ENCODE measurements at places on chromosomes 16 and 17. TPM values are rescaled to one million over a fixed set of nuclear protein-coding genes. Genes with fewer than 3 reads are reported as not detected.

- no peak overlapping the region for H3K27ac ChIP-seq
- H3K27me3 ChIP-seq, result peaks cover 11% of the 10 kb centered on the region
- DNase-seq, result no peak
- no peaks in the 10 kb centered on the region for H3K36me3 ChIP-seq
- H3K4me3 ChIP-seq, result no peak overlapping the region
Measured at GRCh38 chr17:18379246-18380146, 1.9 kb downstream of the EVPLL start.

GRCh38 chr17:29682987-29683386 lies 60.3 kb upstream of the CORO6 start:
- no peak for DNase-seq
- H3K27me3 ChIP-seq, result no peaks in the 10 kb centered on the region
- H3K4me3 ChIP-seq, result no peak overlapping the region
- H3K36me3 ChIP-seq, result no peaks in the 10 kb centered on the region

DNA sequence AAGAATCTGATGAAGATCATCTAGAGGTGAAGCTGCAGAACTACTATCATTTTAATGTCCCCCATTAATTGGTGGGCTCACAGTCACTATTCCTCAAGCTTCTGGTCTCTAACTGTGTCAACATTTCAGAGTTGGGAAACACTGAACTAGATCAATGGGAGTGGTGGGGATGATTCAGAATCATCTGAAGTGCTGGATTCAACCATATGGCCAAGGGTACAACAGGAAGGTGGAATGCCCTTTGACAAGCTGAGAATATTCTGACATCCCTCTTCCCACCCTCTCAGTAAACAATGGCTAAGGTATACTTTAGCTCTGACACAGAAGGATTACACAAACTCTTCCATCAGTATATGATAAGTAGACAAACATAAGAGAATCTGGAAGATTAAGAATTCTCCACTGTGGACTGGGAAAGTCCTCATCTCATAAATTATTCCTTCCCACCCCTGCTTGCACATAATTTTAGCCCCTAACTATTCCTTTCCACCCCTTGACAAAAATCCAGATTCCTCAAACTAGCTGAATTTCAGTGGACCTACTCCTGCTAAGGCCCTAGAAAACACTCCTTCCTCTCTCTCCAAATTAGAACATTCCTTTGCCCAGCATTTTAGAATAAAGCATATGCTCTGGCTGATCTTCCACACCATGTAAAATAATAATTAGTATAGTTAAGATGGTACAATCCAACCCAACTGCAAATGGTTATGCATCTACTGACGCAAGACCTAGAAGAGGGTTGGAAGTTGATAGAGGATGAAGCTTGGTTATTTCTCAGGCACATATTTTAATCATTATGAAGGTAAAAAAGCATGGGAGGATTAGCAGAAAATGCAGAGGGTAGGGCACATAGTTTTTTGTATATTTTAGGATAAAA lies 16.3 kb upstream of the RFFL start:
- H3K36me3 ChIP-seq, result no peaks in the 10 kb centered on the region
- H3K4me1 ChIP-seq, result peaks cover 48% of the 10 kb centered on the region
- H3K27me3 ChIP-seq, result no peaks in the 10 kb centered on the region

- no peak for DNase-seq
- peaks cover 10% of the 10 kb centered on the region for H3K36me3 ChIP-seq
- peaks cover 8% of the 10 kb centered on the region for H3K4me1 ChIP-seq
- H3K27me3 ChIP-seq, result peaks cover 66% of the 10 kb centered on the region
Measured at GRCh38 chr17:16515933-16516332, 23.9 kb upstream of the LRRC75A start.

GRCh38 chr16:78128913-78129312 lies 29.5 kb downstream of the WWOX start:
- no peaks in the 10 kb centered on the region for H3K27me3 ChIP-seq
- no peak overlapping the region for H3K4me3 ChIP-seq
- H3K4me1 ChIP-seq, result peaks cover 4% of the 10 kb centered on the region
- H3K36me3 ChIP-seq, result peaks cover 3% of the 10 kb centered on the region
- H3K27ac ChIP-seq, result no peak overlapping the region
- no peak for DNase-seq

GRCh38 chr17:79361221-79361734 lies 249.6 kb downstream of the RBFOX3 start:
- no peak overlapping the region for H3K27ac ChIP-seq
- peaks cover 3% of the 10 kb centered on the region for H3K4me1 ChIP-seq
- no peak overlapping the region for H3K4me3 ChIP-seq
- H3K36me3 ChIP-seq, result peaks cover 4% of the 10 kb centered on the region
- H3K27me3 ChIP-seq, result peaks cover 78% of the 10 kb centered on the region

GRCh38 chr16:9128346-9129342 lies 37.2 kb downstream of the HAPSTR1 start:
- no peaks in the 10 kb centered on the region for H3K36me3 ChIP-seq
- peak overlapping the region; percentile 87 for H3K27ac ChIP-seq
- no peak for DNase-seq
- H3K4me3 ChIP-seq, result peak overlapping the region; percentile 31
- H3K27me3 ChIP-seq, result no peaks in the 10 kb centered on the region
- H3K4me1 ChIP-seq, result peaks cover 36% of the 10 kb centered on the region

KRT39 gene
- total RNA-seq, result not detected

DNA sequence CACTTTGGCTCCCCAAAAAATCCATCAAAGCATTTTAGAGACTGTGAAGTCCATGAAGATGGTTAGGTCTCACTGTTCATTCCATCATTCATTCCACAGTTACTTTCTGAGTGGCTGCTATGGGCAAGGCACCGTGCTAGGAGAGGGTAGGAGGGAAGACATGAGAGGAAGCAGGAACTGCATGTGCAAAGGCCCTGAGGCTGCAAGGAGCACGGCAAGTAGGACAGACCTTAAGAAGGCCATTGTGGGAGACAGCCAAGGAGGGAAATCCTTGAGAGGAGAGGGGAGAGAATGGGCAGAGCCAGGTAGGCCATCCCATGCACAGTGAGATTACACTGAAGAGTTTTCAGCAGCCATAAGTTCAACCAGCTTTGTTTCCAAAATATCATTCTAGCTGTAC lies 196.2 kb upstream of the DYNLRB2 start:
- no peak overlapping the region for H3K4me3 ChIP-seq
- peaks cover 4% of the 10 kb centered on the region for H3K4me1 ChIP-seq
- H3K27me3 ChIP-seq, result peaks cover 23% of the 10 kb centered on the region
- no peak for DNase-seq
- H3K27ac ChIP-seq, result no peak overlapping the region

DNA sequence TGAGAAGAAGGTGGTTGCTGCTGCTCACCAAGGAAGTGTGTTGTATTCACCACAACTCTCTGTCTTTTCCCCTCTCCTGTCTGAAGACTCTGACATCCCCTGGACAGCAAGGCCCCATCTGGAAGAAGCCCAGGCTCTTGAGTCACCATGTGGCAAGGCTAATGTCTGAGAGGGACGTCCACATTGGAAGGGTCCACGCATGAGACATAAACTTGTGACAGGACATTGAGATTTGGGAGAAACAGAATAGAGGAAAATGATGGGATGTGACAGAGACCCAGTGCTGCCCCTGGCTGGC lies 176.5 kb downstream of the IRF8 start:
- no peak for DNase-seq
- no peaks in the 10 kb centered on the region for H3K36me3 ChIP-seq
- H3K4me1 ChIP-seq, result peaks cover 5% of the 10 kb centered on the region
- no peak overlapping the region for H3K27ac ChIP-seq
- H3K4me3 ChIP-seq, result no peak overlapping the region

- no peak overlapping the region for H3K27ac ChIP-seq
- peaks cover 35% of the 10 kb centered on the region for H3K27me3 ChIP-seq
- peaks cover 3% of the 10 kb centered on the region for H3K36me3 ChIP-seq
- H3K4me1 ChIP-seq, result peaks cover 4% of the 10 kb centered on the region
- no peak overlapping the region for H3K4me3 ChIP-seq
Measured at GRCh38 chr17:32279891-32280716, 14.5 kb downstream of the RHBDL3 start.

KCNH4 gene
- 0.45 TPM for total RNA-seq

- peak overlapping the region; percentile 97 for H3K4me3 ChIP-seq
- H3K36me3 ChIP-seq, result peaks cover 2% of the 10 kb centered on the region
- no peak for DNase-seq
Measured at GRCh38 chr16:58126451-58126961, 2.7 kb downstream of the CFAP20 start.

DNA sequence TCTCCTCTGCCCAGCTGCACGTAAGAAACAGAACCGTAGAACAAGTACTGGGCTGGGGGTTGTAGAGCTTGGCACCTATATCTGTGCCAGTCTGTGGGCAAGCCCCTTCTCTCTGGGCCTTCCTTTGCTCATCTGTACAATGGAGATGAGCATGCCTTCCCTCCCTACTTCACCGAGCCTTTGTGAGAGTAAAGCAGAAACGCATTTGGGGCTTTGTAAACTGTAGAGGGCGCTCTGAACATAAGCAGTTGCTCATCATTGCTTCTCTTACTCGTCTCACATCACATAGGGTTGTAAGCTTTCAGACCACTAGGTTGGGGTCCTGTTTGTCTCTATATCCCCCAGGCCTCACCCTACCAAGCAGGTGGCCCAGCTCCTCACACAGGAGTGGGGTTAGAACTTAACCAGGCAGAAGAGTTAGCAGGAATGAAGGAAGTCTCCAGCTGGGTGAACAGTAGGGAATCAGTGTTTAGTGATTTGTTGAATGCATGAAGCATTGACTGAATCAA lies 15.1 kb downstream of the SAMD14 start:
- no peak overlapping the region for H3K27ac ChIP-seq
- no peak overlapping the region for H3K4me3 ChIP-seq
- H3K36me3 ChIP-seq, result peaks cover 2% of the 10 kb centered on the region
- DNase-seq, result no peak

BFAR gene
- total RNA-seq, result 41.6 TPM

GRCh38 chr17:49327835-49328784 lies 33.9 kb downstream of the ZNF652 start:
- H3K27ac ChIP-seq, result peak overlapping the region; percentile 10
- no peaks in the 10 kb centered on the region for H3K27me3 ChIP-seq
- H3K4me3 ChIP-seq, result no peak overlapping the region
- peaks cover 30% of the 10 kb centered on the region for H3K4me1 ChIP-seq
- no peak for DNase-seq

DNA sequence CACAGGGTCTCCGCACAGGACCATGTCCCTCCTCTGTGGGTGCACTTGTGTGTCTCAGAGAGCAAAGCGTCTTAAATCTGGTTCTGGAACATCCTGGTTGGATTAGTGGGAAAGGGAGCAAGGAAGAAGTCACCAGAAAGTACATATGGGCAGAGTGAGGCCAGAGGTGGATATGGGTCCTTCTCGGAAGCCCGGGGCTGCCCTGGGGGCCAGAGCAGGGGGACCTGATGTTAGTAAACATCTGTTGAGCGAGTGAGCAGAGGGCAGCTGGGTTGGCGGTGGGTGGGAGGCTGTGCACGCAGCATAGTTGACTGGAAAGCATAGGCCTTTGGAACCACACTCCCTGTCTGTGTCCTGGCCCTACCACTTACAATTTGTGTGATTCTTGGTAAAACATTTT lies 22.7 kb downstream of the UNC13D start:
- H3K27me3 ChIP-seq, result no peaks in the 10 kb centered on the region
- H3K4me1 ChIP-seq, result peaks cover 25% of the 10 kb centered on the region

- H3K27me3 ChIP-seq, result peaks cover 87% of the 10 kb centered on the region
- no peak overlapping the region for H3K27ac ChIP-seq
Measured at GRCh38 chr17:49990331-49990730, 4.7 kb downstream of the DLX3 start.

GAS2L2 gene
- total RNA-seq, result not detected

GRCh38 chr17:1882836-1883235 lies 53.0 kb downstream of the RPA1 start:
- no peak overlapping the region for H3K27ac ChIP-seq
- no peak for DNase-seq
- H3K27me3 ChIP-seq, result no peaks in the 10 kb centered on the region
- H3K4me1 ChIP-seq, result peaks cover 3% of the 10 kb centered on the region
- H3K36me3 ChIP-seq, result peaks cover 16% of the 10 kb centered on the region

GRCh38 chr16:49181791-49182518 lies 99.7 kb downstream of the CBLN1 start:
- DNase-seq, result no peak
- H3K36me3 ChIP-seq, result no peaks in the 10 kb centered on the region
- no peaks in the 10 kb centered on the region for H3K4me1 ChIP-seq
- peaks cover 4% of the 10 kb centered on the region for H3K27me3 ChIP-seq
- H3K27ac ChIP-seq, result no peak overlapping the region

GAS7 gene
- 5.2 TPM for total RNA-seq

- no peak for DNase-seq
- H3K4me1 ChIP-seq, result no peaks in the 10 kb centered on the region
- peaks cover 41% of the 10 kb centered on the region for H3K27me3 ChIP-seq
- no peak overlapping the region for H3K4me3 ChIP-seq
Measured at GRCh38 chr17:79543531-79543930, 67.3 kb downstream of the RBFOX3 start.

DNA sequence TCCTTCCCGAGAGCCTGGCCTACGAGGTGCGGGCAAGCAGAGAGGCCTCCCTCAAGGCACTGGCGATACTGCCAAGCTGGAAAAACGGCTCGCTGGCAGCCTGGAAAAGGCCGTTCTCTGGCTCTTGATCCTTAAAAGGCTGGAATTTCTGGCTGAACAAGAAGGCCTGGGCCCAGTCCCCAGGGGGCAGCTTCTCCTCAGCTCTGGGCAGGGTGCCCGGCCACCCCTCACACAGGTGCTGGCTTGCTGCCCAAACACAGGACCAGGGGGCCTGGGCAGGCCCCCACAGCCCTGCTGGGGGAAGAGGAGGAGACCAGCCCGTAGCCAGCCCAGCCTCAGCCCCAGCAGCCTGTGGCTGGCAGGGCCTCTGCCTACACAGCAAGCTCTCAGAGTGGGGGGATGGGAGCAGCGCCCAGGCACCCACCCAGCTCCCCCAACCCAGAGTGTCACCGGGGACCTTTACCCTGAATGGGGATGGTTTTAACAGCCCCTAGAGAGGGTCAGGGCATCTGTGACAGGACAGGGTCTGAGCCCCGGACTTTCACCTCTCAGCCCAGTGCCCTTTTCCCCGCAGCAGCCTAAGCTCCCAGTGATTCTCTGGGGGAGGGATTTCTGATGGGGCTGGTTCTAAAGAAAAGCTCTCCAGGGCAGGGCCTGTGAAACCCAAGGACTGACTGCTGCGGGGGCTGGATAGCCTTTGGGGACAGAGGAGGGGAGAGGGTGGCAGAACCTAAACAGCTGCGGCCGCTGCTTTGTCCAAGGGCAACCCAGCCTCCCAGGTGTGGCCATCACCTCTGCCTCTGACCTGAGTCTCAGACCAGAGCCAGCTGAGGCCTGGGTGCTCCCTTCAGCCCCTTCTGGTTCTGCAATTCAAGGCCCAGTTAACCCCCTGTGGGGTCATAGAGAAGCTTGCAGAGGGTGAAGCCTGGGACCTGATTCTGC lies 38.6 kb upstream of the TOB1 start:
- H3K4me1 ChIP-seq, result peaks cover 56% of the 10 kb centered on the region
- no peaks in the 10 kb centered on the region for H3K27me3 ChIP-seq
- peak overlapping the region; percentile 96 for H3K27ac ChIP-seq

DNA sequence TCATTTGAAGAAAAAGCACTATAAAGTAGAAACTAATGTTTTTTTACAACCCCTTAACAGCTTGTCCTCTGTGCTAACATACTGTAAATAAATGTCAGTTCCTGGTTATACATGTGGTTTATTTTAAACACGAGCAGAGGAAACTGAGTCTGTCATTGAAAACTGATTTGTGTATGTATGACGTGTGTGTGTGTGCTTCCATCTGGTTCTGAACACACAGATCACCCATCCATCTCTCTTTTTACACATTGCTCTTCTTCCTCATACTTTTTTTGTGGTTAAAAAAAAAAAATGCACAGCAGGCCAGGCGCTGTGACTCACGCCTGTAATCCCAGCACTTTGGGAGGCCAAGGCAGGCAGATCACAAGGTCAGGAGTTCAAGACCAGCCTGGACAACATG lies 49.5 kb downstream of the ZNF423 start:
- no peak for DNase-seq
- no peak overlapping the region for H3K27ac ChIP-seq
- peaks cover 23% of the 10 kb centered on the region for H3K27me3 ChIP-seq
- H3K36me3 ChIP-seq, result no peaks in the 10 kb centered on the region
- H3K4me3 ChIP-seq, result no peak overlapping the region
